Activated CD4-positive, alpha-beta T cell treated with anti-CD3 and anti-CD28 coated beads, Interleukin-2, amount 50 U/mL, for 4 hours (primary cell): ENCODE measurements at places on chromosomes 2 and 18.
A peak's percentile ranks its signal among the peaks of the same experiment; 100 is the strongest.

GRCh38 chr2:216698895-216699294 is 3.5 kb upstream of the IGFBP5 start:
- no peak for DNase-seq

DNA sequence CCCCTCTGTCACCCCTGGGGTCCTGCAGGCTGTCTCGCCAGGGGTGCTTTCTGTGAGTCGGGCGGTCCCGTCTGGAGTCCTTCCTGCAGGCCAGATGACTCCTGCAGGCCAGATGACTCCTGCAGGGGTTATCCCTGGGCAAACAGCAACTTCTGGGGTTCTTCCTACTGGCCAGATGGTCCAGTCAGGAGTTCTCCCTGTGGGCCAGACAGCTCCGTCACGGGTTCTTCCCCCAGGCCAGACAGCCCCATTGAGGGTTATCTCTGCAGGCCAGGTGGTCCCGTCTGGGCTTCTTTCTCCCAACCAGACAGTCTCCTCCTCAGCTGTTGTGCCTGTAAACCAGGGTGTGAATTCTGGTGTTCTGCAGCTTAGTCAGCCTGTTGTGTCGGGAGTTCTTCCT is 27.6 kb downstream of the ADNP2 start:
- DNase-seq: no peak

DNA sequence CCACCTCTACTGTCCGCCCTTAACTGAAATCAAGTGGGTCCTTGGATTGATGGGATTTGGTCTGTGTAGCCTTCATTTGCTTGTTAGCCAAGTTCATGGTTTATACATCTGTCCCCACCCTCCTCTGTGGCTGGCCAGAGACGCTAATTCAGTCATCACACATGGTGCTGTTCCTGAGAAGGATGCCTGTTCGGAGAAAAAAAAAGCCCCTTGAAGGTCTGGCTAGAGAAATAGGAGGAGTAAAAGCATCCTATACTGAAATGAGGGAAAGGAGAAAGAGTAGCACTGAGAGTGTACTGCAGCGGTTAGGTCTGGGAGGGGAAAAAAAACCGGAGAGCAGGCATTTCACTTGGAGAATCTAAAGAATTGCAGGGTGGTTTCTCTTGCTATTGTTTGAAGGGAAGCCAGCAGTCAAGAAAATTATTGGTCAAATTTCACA is 180.6 kb upstream of the EPAS1 start:
- no peak for DNase-seq

DNA sequence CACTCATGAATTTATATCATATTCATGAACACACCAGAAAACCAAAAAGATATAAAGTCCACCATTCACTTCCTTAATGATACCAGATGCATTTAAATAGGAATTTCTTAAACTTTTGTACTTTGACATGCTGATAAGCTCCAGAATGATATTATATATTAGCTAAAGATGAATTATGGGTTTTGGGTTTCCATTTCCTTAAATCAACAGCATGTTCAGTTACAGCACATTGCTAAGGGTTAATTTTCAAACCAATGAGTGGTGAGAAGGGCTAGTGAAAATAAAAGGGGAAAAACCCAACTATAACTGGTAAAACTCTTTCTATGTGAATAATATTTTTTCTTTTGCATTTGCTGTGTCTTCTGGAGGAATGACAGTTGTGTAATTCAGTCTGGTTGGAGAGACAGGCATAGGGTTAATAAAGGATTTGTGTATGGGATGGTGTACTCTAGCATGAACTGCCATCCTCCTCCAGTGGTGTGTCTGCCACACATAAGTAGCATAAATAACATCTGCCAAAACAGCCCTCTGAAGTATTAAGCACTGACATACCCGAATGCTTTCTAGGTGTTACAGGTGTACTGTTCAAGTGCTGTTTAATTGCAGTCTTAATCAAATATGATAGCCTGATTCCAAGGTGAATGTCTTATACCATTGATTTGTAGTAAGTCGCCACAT is 19.3 kb upstream of the CPS1 start:
- DNase-seq: no peak

DNA sequence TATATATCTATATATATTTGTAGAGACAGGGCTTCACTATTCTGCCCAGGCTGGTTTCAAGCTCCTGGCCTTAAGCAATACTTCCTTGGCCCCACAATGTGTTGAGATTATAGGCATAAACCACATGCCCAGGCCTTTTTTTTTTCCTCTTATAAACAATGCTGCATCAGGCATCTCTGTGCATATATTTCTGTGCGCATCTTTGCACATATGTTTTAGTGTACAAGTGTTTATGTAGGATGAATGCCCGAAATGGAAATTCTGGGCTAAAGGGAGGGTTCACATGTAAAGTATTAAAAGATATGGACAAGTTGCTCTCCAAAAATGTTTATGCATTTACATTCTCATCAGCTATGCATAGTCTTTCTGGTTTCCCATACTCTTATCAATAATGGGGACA is 183.2 kb upstream of the SPRED2 start:
- DNase-seq: no peak

GRCh38 chr18:48336332-48336731 is 72.9 kb downstream of the ZBTB7C start:
- no peak for DNase-seq

- peak; percentile 53 for DNase-seq
These were observed 10.1 kb downstream of the CYP26B1 start for GRCh38 chr2:72137498-72138010.

- no peak for DNase-seq
These were observed 191.8 kb upstream of the HNMT start for GRCh38 chr2:137772451-137772850.

DNA sequence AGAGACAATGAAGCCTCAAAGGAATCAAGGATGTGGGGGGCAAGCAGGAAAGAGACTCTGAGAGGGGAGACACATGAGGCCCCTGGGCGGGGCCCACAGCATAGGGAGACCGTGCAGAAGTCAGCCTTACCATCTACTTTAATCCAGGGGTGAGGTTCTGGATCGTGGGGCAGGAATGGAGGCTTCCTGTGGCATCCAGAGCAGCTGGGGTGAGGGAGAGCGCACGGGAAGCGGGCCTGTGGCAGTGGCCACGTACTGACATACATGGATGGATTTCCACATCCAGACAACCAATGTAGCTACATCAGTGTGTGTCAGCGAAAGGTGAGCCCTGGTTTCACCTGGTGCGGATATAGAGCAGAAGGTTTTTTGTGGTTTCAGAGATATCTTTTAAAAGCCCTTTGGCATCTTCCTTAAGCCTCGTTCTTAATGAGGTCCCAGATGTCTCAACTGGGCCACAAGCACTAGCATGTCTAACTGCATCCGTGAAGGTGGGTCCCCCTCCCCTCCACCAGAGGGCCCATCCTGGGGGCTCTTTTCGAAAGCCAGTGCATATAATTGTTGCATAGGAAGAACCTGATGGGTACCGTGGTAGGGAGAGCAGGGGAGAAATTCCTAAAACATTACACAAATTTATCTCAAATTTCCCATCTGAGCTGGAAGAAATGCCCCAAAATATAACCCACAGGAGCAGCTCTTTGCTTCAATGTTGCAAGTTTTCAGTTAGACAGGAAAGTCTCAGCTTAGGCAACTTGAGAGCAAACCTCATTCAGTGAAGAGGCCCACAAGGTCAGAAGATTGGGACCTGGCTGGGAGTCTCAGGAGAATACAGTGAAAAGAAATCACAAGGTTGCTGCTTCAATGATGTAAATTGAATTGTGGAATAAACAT is 90.9 kb downstream of the SP3 start:
- no peak for DNase-seq

GRCh38 chr2:205477016-205477705 is 205.1 kb upstream of the NRP2 start:
- DNase-seq: no peak

DNA sequence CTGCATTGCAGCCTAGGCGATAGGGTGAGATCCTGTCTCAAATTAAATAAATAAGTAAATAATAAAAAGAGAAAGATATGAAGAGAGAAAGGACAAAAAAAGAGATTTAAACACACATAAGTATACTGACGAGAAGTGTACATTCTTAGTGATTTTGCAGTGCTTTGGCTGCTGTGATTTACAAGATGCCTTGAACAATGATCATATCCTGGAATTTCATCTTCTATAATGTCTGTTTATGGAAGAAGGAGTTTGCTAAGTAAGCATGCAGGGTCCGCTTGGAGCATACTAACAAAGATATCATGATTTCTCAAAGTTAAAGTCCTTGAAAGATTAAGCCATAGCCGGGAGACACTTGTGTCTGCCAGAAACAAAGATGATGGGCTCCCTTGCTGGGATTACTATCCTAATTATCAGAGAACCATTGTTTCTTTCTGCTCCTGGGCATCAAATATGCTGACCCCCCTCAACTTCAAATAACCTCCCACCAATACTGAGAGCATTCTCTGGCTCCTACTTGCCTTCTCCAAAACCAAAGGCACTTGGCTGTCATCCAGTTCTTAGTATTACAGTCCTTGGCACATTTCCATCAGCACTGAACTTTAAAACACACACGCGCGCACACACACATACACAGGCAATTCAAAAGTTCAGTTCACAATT is 47.5 kb upstream of the STAM2 start:
- DNase-seq: no peak

DNA sequence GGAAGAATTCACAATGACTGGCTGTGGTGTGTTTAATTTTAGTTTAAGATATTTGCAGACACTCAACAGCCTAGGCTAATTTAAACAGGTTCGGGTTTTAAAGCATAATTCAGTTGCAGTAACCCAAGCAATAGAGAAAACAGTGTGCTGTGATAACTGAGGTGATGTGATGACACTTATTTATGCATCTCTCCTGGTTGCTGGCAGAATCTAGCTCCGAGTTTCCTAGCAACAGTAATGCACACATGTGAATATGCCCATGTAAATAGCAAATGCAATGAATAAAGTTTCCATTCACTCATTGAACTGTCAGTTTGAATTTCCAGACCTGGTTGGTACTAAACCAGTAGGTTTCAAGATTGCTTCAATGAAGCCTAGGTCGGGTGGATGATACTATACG is 426.5 kb downstream of the TMX3 start:
- DNase-seq: no peak

DNA sequence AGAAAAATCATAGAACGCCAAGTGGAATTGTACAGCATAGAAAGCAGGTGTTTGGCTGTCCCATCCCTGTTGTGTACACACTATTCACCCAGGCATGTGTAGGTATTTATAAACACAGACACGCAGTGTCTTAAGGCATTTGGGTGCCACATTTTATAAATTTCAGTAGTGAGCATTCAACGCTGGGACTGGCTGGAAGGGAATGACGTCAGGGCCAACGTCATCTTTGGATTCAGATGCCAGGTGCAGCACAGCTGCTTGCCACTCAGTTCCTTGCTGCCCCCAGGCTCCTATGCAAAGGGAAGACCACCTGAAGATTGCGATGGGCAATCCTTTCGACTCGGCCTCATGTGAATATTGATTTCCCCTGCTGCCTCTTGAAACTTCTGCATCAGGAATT is 461.7 kb upstream of the SOX11 start:
- DNase-seq: no peak

GRCh38 chr2:152464851-152465470 is 130.0 kb downstream of the FMNL2 start:
- DNase-seq: no peak

DNA sequence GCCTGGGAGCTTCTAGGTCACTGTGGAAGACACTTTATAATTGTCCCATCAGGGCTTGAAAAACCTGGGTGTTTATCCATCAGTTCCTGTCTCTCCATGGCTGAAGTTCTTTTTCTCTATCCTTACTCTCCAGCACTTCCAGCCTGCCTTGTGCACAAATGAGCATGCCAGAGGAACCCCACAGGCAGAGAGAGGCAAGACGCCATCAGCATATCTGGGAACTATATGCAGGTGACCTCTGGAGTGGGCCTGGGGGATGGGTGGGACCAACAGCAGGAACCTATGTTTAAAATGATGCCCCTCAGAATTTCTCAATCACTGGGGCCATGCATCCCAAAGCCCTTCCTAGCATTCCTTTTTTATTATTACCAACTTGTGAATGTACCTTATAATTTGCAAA is 156.2 kb upstream of the PARD3B start:
- no peak for DNase-seq

- DNase-seq: no peak
These were observed 736.0 kb upstream of the CELF4 start for GRCh38 chr18:38301621-38302020.

- no peak for DNase-seq
These were observed 14.0 kb downstream of the PSD4 start for GRCh38 chr2:113187771-113188170.

DNA sequence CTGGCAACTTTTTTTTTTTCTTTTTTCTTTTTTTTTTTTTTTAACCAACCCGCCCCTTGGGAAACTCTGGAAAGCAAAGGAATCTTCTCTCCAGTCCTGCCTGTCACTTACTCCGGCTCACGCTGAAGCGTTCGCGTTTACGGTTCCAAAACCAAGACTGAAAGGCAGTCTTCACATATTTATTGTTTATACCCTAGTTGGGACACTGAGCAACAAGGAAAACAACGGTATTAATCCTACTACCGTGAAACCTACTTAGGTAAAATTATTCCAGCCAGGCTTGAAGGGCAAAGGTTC is 125.4 kb downstream of the OSBPL1A start:
- DNase-seq: no peak

DNA sequence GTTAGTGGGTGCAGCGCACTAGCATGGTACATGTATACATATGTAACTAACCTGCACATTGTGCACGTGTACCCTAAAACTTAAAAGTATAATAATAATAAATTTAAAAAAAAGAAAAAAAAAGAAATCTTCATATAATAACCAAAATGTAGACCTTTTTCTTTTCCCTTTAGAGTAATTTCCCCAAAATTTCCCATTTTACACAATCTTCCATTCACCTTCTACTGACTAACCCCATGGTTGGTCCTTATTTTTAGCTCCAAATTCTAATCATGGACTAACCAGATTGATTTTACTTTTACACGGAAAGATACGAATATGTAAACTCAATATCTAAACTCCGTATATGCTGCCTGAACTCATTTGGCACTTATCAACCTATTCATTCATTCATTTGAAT is 7.7 kb downstream of the KCTD18 start:
- DNase-seq: no peak

DNA sequence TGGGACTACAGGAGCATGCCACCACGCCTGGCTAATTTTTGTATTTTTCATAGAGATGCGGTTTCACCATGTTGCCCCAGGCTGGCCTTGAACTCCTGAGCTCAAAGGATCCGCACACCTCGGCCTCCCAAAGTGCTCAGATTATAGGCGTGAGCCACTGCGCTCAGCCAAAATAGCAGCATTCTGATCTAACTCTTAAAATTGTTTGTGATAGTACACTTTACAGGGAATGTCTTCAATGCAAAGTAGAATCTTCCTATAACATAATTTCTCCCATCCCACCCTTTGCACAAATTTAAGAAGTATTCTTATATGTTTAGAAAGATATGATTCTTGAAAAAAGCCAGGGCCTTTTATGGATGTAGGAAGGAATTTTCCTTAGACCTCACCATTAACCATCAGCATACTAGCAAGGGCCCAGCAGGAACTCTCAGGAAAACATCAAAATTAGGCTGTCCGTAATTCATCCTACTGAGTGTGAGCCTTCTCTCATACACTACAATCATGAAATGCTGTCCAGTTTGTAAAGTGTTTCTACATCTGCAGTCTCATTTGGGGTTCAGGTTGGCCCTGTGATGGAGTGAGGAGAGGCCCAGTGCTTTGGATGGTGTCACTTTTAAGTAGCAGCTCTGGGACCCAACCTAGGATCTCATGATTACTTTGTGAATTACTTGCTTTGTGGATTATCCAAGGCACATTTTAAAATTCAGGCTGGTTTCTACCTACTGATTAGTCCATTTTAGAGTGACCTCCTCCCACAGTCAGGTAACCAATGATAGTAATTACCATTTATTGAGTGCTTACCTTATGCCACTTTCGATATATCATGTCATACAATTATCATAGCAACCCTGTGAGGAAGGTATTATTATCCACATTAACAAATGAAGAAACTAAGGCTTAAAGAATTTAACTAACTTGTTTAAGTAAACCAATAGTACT is 37.5 kb upstream of the DLX1 start:
- DNase-seq: no peak
